ENCODE measurements at places on chromosomes 5 and 9. TPM values are rescaled to one million over a fixed set of nuclear protein-coding genes. Genes with fewer than 3 reads are reported as not detected.

Gene MYMK
- not detected for total RNA-seq

Gene SPINK6
- total RNA-seq = 0.26 TPM

Gene SLC6A19
- total RNA-seq = not detected

Gene PTGER4
- total RNA-seq = 1.8 TPM

Gene NME5
- not detected for total RNA-seq

Gene GPRIN1
- total RNA-seq = 9.3 TPM
